ENCODE measurements at places on chromosomes 2 and 18.

DNA sequence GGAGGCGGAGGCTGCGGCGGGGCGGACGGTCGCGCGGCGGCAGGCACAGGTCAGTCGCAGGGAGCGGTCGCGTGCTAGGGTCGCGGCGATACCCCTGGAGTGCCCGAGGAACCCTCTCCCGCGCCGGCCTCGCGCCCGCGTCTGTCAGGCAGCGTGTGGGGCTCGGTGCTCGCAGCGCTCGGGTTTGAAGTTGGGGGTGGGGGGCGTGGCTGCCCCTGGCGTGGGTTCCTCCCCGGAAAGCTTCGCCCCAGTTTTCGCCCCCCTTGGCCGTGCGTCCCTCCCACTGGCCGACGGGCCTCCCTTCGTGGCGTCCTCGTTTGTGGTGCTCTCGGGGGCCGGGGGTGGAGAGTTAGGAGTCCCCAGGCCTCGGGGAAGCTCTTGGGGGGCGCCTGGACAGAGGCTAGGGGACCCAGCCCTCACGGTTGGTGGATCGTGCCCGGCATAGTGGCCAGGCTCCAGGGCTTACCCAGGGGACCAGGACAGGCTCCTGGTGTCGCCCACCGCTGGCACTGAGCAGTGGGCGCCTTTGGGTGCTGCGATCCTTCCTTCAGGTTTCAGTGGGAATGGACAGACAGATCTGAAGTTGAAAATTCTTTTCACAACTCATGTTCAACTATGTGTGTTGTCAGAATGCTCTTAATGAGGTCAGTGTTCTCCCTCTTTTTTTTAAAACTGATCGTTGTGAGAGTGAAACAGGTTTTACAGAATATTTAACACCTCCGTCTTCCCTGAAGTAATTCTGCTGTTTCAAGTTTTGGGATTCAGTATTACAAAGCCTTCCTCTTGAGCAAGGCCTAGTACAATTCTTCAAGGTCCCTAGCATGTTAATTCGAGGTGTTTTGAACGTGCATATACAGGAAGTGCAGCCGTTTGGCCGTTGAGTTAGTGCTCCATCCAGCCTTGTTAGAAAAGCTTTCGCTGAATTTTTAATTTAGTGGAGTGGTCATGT, 604 bp downstream of the RALBP1 start:
- DNase-seq, result peak; percentile 34

- no peak for DNase-seq
Measured at GRCh38 chr2:232688201-232688600, 8.9 kb upstream of the GIGYF2 start.

DNA sequence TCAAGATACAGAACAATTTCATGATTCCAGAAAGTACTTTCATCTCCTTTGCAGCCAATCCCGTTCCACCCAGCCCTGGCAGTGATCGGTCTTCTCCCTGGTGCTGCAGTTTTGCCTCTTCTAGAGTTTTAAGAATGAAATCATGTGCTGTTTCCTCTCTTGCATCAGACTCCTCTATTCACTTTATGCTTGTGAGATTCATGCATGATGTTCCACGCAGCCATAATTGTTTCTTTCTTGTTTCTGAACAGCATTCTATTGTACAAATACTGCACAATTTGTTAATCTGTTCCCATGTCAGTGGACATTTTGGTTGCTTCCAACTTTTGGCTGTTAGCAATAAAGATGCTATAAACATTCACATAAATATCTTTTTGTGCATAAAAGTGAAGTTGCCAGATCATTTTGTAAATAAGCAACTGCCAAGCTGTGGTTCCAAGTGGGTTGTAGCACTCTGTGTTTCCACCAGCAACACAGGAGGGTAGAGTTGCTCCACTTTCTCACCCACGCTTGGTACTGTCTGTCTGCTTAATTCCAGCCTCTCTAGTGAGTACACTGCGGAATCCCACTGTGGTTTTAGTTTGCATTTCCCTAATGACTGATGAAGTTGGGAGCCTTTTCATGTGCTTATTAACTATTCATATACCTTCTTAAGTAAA, 104.5 kb downstream of the TWIST2 start:
- no peak for DNase-seq

DNA sequence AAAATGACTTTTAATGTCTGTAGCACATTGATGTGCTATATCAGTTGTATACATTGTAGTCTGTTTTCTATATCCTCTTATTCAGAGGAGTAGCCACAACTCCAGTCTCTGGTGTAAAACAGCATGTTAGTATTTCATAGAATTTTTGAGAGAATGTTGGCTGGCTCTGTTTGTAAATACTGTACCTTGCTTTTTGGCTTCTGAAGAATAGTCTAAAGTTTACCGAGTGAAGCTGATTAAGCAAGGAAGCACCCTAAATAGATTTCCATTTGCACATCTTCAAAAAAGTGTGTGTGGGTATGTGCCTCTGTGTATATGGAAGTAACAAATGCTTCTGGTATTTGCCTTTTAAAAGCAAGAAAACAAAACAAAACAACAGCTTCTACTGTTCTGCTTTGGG, 50.5 kb downstream of the MAP4K4 start:
- no peak for DNase-seq

DNA sequence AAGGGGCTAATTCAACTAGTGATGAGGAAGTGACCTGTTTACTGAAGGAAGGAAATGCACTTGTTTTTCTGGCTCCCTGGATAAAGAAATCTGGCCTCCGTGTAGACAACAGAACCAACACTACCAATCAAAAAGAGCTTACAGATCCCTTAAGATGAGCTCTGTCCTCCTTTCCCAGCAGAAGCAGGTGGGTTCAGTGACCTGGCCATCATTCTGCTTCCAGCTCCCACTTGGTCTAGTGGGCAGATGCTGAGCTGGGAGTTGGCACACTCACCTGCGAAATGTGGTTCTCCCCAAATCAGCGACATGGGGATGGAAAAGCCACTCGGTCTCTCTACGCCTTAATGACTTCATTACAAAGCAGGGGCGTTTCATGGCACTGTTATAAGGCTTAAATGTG, 132.6 kb downstream of the AFF3 start:
- no peak for DNase-seq

DNA sequence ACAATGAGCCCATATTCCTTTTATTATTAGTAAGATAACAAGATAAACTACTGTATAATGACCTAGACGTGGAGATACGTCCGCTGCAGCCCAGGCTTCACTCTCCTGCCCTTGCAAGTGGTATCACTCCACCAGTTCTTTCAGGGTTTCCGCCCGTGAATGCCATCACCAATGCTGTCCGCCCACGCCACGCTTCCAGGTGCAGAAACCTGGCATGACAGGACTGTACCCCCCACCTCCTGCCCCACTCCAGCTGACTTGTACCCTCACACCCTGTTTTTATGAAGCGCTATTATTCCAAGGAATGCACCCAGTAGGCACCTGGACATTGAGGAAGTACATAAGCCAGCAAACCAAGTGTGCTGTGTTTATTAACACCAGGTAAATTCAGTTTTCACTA, 79.8 kb downstream of the MYT1L start:
- no peak for DNase-seq

DNA sequence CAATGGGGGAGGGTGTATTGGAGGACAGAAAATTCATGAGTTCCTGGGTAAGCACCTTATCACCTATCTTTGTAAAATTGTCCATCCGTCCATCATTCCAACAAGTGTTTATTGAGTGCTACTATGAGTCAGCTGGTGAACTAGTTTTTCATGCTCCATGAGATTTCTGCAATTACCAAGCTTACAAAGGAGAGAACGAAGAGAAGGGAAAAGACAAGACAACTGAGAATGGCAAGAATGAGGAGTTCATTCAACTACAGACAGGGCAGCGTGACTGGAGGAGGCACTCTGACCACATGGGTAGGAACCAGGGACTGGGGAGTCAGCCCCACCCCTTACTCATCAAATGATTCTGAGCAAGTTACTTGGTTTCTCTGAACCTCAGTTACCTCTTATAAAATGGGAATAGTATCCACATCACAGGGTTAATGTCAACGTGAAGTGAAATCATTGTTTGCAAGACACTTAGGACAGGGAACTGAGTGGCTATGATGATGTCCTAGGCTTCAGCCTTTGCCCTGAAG, 18.6 kb upstream of the TXNDC2 start:
- no peak for DNase-seq

Measured in AML-193 (cell line).